ENCODE measurements at places on chromosomes 2 and 18.

DNA sequence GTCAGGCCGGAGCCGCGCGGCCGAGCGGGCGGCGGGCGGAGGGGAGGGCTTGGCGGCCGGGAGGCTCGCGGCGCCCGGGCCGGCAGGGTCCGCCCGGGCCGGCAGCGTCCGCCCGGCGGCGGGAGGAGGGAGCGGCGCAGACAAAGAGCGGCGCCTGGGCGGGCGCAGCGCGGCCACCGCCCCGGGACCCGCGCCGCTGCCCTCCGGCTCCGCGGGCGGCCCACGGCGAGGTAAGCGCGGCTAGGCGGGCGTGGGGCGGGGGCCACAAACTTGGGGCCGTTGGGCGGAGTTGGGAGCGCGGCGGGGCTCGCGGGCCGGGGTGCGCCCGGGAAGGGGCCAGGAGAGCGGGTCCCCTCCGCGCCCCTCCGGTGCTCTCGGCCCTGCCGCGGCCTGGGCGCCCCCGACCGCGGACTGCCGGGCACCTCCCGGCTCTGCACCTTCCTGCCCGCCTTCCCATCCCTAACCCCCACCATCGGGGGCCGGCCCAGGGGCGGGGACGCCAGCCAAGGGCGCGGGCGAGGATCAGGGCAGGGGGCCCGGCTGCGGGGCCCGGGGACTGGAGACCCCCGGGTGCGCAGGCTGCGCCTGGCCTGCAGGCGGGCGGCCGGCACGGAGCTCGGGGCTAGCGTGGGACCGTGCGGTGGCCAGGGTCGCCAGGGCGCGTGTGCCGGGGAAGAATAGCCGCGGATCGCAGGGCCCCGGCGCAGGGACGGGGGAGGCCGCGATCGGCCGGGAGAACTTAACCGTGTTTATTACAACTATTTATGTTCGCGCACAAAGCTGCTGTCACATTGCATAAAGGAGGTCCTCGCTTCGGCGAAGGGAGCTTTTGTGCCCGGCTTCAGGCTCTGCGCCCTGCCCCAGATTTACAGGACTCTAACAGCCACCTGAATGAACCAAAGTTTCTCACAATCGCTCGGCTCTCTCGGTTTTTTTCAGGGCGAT, at the start of gene NCK2:
Gene NCK2 (plus strand): TSS at position 4 of the 945 bp plus-strand sequence. CDS start 110,152 bp downstream, outside the sequence.
- peak; percentile 27 for DNase-seq

GRCh38 chr18:7748251-7749007, 181.3 kb downstream of the PTPRM start:
- no peak for DNase-seq

GRCh38 chr2:20580690-20581437, 70.0 kb downstream of the HS1BP3 start:
- DNase-seq = no peak

GRCh38 chr2:85601771-85602475, 575 bp downstream of the TMEM150A start:
- no peak for DNase-seq

- no peak for DNase-seq
These were observed 254.8 kb upstream of the SOX11 start for GRCh38 chr2:5437375-5437774.

DNA sequence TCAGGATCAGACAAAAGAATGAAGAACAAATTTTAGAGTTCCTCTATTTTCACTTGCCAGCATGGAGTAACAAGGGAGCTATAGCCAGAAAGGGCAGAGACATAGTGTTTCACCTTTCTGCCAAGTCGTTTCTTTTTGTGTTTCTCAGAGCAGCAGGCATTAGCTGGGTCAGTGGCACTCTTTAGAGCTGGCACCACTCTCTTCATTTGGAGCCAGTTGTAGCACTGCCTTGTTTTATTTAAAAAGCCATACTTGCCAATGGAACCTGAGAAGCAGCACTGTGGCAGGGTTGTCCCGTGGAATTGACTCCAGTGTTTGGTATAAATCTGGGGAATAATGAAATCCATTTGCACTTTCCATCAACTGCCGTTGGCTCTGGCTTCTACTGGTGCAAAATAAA, 64.0 kb downstream of the LRRTM4 start:
- no peak for DNase-seq

GRCh38 chr18:48328473-48329210, 80.5 kb downstream of the ZBTB7C start:
- no peak for DNase-seq

GRCh38 chr2:134581877-134582546, 136.8 kb downstream of the TMEM163 start:
- DNase-seq = no peak

- no peak for DNase-seq
These were observed 71.0 kb upstream of the MGAT4A start for GRCh38 chr2:98801921-98802321.

DNA sequence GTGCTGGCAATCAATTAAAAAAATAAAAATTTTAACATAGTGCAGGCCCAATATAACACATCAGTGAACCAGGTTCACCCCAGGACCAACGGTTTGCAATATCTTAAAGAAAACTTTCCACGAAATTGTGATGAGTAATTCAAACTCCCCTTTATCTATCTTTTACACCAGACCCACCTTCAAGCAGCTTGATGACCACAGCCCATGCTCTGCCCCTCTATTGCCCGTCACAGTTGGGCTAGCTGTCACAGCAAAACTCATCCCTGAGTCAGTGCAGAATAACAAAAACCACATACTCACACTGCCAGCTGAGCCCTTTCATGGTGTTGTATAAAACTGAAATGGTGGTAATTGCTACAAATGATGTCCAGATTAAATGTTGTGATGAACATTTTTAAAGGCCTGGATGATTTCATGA, 112.5 kb upstream of the CREB1 start:
- DNase-seq = no peak

- no peak for DNase-seq
These were observed 329.6 kb upstream of the MAP2 start for GRCh38 chr2:209094221-209094620.

DNA sequence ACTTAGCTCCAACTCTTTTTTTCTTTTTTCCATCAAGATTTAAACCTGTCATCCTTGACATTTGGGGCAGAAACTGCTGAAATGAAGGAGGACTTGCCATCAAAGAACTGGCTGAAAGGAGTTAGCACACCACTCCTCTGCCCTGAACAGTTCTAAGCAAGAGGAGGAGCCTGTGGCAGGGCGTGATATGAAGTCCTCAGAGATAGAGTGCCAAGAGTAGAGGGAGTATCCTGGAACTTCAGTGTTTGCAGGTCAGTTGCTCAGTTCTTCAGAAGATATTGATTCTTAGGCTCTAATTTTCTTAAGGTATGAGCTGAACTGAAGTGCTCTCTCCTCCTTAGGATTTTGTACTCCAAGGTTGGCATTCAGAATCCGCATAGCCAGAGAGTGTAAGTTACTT, 15.2 kb downstream of the NABP1 start:
- DNase-seq = no peak

DNA sequence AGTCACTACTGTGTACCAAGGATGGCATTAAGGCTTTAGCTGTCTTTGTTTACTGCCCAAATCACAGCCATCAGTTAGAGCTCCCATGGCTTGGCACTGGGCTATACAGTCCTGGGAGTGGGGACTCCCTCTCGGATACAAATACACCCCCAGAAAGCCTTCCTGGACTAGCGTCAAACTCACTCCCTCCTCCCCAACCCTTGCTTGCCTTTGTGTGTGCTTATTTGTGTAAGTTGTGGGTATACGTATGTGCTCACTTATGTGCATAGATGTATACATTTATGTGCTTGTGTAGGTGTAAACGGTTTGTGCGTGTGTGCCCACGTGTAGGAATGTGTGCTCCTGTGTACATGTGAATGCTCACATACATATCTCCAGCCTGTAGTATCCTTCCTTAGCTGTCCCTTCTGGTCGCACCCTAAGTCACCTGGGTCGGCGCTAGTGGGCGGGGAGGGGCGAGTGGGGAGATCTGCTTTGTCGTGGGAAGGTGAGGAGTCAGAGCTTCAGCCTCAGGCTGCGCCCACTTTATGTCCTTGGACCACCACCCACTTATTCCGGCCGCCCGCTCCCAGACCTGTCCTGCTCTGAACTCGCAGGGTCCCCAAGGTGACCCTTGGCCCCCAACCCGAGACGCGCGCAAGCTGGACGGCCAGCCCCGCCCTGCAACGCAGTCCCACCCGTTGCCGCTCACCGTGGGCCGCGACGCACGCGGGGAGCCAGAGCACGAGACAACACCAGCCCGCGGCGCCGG, 461 bp downstream of the PRADC1 start:
- DNase-seq = no peak

GRCh38 chr2:171514908-171515582, 7.2 kb upstream of the CYBRD1 start:
- no peak for DNase-seq

- DNase-seq = no peak
These were observed 42.4 kb downstream of the ZSWIM2 start for GRCh38 chr2:186806591-186806990.

DNA sequence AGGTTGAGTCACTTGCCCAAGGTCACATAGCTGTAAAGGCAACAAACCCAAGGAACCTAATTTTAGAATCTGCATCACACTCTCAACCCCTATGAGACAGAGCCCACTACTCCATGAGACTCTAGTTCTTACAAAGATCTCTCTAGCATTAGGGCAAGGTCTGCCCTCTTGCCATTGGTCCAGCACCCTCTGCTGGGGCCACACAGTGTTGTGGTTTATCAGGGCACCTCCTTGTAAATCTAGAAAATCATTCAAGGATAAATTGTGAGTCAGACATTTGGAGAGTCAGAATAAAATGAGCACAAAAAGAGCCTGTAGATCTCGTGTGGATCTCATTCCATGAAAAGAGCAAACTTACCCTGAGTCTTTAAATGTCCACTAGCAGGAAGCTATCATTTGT, 91.2 kb downstream of the SLC8A1 start:
- no peak for DNase-seq

- DNase-seq = no peak
These were observed 13.1 kb downstream of the CASP10 start for GRCh38 chr2:201196003-201196402.
